ENCODE measurements at places on chromosomes 6 and 20.

GRCh38 chr6:136991646-136992045 lies 53.1 kb downstream of the IL20RA start:
- no peak for DNase-seq

GRCh38 chr6:1043458-1043836 lies 268.5 kb upstream of the FOXQ1 start:
- DNase-seq = no peak

DNA sequence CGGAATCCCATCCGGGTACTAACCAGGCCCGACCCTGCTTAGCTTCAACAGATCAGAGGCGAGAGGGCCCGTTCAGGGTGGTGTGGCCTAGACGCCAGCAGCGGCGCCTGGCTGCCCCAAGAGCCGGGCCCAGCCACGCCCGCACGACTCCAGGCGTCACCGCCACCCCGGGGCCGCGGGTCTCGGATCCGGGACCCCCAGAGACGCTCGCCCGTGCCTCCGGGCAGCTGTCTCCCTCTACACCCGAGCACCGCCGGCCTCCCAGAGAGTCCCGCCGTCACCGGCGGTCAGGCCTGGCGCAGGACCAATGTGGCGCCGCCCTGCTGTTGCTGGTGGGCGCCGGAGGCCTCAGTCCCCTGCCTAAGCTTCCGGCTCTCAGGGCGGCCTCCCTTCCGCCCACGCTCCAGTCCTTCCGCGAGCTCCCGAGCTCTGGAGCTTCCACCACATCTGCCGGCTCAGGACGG lies 441.2 kb upstream of the DEFB115 start:
- no peak for DNase-seq

GRCh38 chr20:9331707-9332435 lies 182.5 kb upstream of the LAMP5 start:
- no peak for DNase-seq

DNA sequence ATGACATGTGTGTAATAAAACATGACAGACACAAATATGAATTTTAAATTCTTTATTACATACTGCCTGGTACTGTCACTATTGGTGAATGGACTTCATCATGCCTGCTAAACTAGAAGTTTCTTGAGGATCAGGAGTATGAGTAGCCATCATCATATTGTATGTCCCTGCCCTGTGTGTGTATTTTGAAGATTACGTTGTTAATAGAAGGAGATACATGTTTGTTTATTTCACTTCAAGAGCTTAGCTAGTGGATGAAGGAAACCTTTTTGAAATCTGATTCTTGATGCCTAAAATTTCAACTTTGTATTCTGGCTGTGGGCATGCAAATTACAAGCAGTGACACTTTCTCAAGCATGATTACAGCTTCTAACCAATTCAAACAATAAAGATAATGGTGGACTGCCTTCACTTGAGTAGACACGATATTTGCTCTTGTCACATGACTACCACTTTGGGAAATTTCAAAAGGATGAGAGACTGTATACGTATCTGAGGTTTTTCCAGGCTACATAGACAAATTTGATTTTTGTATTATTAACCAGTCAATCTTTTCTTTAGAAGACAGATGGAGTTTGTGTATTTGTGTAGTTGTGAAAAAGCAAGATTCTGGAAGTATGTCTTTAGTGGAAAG lies 3.5 kb downstream of the TBPL1 start:
- no peak for DNase-seq

- no peak for DNase-seq
These were observed 108.1 kb upstream of the TIAM2 start for GRCh38 chr6:154887051-154887450.

- no peak for DNase-seq
These were observed 9.9 kb downstream of the RALGAPA2 start for GRCh38 chr20:20702330-20703245.

- no peak for DNase-seq
These were observed 196.1 kb downstream of the TRIM27 start for GRCh38 chr6:28727559-28728211.
